Large intestine (tissue), 12 donors: ENCODE measurements at places on chromosomes 3 and 15. TPM values are rescaled to one million over a fixed set of nuclear protein-coding genes. Genes with fewer than 3 reads are reported as not detected.
A peak's percentile ranks its signal among the peaks of the same experiment; 100 is the strongest.

DNA sequence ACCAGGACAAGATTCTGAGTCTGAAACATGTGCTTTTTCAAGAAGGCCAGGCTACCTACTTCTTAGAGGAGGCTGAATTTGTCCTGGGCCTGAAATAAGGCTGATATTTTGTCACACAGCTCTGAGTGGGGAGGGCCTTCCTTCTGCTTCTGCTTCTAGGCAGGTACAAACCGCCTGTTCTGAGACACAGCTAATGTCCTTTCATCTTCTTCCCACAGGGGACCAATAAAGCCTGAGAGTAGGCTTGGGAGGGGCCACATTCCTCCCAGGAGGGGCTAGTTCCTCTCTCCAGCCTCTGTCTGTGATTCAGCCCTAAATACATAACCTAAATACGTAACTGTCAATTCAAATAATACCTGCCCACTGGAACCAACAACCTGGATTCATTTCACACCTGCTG, 34.8 kb downstream of the CRYGS start:
- H3K4me3 ChIP-seq = no peak overlapping the region
- no peaks in the 10 kb centered on the region for H3K4me1 ChIP-seq
- H3K27ac ChIP-seq = no peak overlapping the region
- no peak for DNase-seq

DNA sequence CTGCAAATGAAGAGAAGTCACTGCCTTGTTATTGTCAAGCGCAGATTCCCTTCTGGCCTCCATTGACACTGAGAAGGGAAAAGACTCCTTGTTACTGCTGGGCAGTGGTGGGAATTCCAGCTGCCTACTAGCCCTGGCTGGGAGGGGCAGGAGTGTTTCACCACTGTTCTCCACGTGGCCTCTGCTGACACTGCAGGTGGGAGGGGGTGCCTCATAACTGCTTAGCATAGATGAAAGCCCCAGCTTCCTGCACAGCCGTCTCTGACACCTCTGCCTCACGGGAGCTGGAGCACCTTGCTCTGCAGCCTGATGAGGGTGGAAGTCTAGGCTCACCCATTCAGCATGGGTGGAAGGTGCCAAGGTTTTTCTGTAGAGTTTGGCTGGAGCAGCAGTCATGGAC, 52.1 kb downstream of the TM2D3 start:
- no peak overlapping the region for H3K4me3 ChIP-seq
- no peaks in the 10 kb centered on the region for H3K4me1 ChIP-seq
- no peaks in the 10 kb centered on the region for H3K27me3 ChIP-seq
- peak; percentile 54 for DNase-seq
- H3K36me3 ChIP-seq = no peaks in the 10 kb centered on the region

- no peak overlapping the region for H3K27ac ChIP-seq
- peaks cover 5% of the 10 kb centered on the region for H3K36me3 ChIP-seq
- no peak for DNase-seq
- H3K4me3 ChIP-seq = no peak overlapping the region
- no peaks in the 10 kb centered on the region for H3K27me3 ChIP-seq
Observed at GRCh38 chr15:76296849-76297248, 14.4 kb downstream of the ETFA start.

GRCh38 chr3:185549122-185549521, 3.3 kb downstream of the LIPH start:
- no peak overlapping the region for H3K27ac ChIP-seq
- no peak for DNase-seq
- no peaks in the 10 kb centered on the region for H3K36me3 ChIP-seq
- H3K4me1 ChIP-seq = peaks cover 15% of the 10 kb centered on the region
- no peaks in the 10 kb centered on the region for H3K27me3 ChIP-seq
- H3K4me3 ChIP-seq = no peak overlapping the region

DNA sequence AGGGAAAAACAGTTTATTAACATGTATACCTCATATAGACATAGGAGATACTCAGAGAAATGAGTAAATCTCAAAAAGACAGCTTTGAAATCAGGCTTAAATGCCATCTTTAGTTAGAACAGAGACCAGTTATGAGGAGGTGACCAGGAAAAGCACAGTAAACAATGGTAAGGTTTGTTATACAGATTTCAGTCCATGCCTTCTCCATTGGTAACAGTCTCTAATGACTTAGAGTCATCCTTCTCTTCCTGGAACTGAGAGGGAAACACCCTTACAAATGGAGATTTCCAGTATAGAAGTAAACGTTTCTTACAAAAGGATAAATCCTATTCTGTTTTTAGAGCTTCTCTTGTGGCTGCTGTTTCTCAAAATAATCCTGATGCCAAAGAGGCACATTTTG, 476.3 kb upstream of the NAALADL2 start:
- no peak for DNase-seq
- H3K4me1 ChIP-seq = no peaks in the 10 kb centered on the region
- no peaks in the 10 kb centered on the region for H3K27me3 ChIP-seq

DNA sequence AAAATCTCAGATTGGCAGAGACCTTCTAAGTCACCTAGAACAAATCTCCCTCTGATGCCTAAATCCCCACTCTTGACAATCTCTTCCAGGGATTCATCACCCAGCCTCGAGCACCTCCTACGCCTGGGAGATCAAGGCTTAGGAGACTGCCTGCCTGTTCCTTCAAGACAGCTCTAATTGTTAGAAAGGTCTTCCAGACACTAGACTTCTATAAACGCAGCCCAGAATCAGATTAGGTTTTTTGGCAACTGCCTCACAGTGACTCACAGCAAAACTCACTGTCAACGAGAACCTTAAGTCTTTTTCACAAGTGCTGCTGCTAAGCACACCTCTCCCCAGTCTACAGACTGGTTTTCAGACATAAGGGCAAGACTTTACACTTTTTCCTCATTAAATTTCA, 23.1 kb downstream of the SRGAP3 start:
- no peaks in the 10 kb centered on the region for H3K36me3 ChIP-seq
- DNase-seq = no peak
- H3K4me1 ChIP-seq = no peaks in the 10 kb centered on the region
- no peak overlapping the region for H3K27ac ChIP-seq
- H3K27me3 ChIP-seq = no peaks in the 10 kb centered on the region
- no peak overlapping the region for H3K4me3 ChIP-seq

DNA sequence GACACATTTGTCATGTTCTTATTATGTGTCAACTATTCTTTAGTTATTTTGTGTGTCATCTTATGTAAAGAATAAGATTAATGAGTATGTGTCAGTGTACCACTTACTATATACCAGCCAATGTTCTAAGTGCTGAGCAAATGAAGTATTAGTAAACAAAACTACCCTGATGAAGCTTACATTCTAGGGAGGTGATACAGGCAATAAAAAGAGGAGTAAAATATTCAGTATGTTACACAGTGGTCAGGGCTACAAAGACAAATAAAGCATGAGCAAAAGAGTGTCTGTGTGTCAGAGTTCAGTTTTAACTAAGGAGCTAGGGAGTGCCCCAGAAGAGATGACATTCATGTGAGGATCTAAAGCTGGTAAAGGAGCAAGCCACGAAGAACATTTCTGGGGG, 79.1 kb downstream of the TRPC1 start:
- no peak overlapping the region for H3K27ac ChIP-seq
- H3K4me3 ChIP-seq = no peak overlapping the region
- no peak for DNase-seq
- H3K4me1 ChIP-seq = no peaks in the 10 kb centered on the region

The ANP32A gene
- 201 TPM for polyA plus RNA-seq

The MAP1A gene
- polyA plus RNA-seq = 5.4 TPM

The NMNAT3 gene
- polyA plus RNA-seq = 15.1 TPM
